ENCODE measurements at places on chromosomes 11 and 22.

DNA sequence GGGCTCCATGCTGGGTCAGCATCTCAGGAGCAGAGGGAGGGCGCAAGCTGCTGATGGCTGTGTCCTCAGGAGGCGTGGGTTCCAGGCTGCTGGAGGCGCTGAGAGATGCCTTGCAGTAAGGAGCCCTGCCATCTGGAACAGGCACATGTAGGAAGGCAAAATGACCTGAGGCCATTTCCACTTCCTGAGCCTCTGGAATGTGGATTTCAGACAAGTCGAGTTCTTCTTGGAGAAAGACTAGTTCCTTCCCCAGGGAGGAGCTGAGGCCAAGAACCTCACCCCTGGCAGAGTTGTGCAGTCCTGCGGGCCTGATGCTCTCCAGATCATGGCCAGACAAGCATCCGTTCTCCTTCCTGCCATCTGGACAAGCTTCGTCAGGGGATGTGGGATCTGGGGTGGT is 19.3 kb downstream of the HPS4 start:
- DNase-seq: no peak

GRCh38 chr22:24156913-24157821 is 24.1 kb upstream of the SUSD2 start:
- peak; percentile 75 for DNase-seq

DNA sequence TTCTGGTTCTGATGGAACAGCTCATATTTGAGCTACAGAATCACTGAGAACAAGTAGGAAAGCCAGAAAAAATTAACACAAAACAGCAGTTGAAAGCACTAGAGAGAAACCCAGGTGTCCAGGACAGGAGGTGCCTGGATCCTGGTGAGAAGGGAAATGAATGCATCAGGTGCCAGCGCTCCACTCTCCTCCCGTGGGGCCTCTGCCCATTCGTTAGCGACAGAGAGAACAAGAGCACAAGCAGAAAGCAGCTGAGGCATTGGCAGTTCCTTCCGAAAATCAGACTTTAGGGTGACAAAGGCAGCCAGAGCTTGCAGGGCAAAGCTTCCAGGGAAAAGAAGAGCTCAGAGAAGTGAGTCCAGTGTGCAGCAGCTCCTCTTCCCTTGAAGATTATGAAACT is 20.0 kb upstream of the KRTAP5-7 start:
- no peak for DNase-seq

DNA sequence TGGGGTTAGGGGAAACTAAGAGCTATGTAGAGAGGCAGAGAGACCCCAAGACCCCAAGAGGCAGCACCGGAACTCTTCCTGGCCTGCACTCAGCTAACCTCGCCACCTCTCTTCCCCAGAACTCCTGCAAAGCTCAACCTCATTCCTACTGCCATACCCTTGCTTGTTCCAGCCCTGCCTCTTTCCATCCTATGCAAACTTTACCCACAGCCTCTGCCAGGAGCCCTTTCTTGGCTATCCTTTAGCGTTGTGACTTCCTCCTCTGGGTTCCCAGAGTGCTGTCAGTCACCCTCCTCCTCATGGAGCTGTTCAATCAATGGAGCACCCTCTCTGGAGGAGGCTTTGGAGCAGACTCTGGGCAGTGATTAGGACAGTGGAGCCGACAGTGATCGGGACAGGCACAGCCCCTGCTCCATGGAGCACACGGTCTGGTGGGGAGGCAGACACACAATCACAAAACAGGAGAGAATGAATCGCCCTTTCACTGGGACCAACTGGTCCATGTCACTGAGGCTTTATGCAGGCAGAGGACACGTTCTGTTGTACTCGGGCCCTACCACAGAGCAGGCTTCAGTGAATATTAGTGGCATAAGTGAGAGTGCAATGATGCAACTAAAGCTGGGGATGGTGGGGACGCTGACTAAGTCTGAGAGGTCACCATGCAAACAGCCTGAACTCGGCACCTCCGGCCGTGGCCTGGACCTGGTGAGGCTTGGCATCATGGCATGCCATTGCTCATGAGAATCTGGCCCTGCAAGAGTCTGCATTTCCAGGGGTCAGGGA is 24.6 kb upstream of the P2RY2 start:
- no peak for DNase-seq

GRCh38 chr22:48367731-48368130 is 1459.9 kb downstream of the BRD1 start:
- DNase-seq: no peak

DNA sequence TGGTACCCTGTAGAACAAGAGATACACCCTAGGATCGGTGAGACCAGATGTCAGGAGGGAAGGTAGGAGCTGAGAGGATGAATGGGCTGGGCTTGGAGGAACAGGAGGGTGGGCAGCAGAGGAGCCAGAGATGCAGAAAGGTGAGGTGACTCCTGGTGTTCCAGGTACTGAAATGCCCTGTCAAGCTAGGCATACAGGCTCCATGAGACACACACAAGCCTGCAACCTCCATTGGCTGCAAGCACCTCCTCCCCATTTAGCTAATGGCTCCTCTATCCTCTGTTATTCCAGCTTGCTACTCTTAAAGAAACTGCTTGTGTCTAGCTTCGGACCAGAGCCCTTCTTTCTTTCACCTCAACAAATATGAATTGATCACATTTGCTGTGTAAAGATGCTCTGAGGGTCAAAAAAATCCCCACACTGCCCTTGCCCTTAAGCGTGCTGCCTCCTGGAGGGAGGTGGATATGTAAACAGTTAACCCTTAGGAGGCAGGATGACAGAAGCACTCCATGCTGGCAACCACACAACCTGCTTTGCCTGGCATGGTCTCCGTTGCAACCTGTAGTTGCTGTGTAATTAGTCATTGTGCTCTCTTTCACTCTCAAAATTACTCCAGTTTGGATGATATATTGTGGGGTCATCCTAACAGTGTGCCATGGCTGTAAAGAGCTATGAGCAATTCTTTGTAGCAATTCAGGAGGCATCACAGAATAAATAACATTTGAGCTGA is 156.0 kb downstream of the PKNOX2 start:
- DNase-seq: no peak

DNA sequence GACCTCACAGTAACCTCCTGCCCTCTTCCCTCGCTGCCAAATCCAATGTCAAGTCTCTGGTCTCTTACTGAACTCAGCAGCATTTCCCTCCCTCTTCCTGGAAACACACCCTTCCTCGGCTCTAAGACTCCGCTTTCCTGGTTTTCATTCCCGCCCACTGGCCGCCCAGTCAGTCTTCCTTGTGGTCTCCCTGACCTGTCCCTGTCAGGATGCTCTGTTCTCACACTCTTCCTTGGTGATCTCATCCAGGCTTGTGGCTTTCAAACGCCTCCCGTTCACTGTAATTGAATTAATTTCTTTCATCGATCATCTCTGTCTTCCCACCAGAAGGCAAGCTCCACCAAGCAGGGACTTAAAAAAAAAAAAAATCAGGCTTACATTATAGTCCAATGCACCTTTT is 33.5 kb downstream of the MYO18B start:
- DNase-seq: no peak

- no peak for DNase-seq
Measured at GRCh38 chr11:126079621-126080124, 17.0 kb upstream of the CDON start.

- DNase-seq: no peak
Measured at GRCh38 chr11:82858556-82859091, 41.6 kb downstream of the PRCP start.

GRCh38 chr11:119369132-119369925 is 12.2 kb downstream of the USP2 start:
- no peak for DNase-seq

DNA sequence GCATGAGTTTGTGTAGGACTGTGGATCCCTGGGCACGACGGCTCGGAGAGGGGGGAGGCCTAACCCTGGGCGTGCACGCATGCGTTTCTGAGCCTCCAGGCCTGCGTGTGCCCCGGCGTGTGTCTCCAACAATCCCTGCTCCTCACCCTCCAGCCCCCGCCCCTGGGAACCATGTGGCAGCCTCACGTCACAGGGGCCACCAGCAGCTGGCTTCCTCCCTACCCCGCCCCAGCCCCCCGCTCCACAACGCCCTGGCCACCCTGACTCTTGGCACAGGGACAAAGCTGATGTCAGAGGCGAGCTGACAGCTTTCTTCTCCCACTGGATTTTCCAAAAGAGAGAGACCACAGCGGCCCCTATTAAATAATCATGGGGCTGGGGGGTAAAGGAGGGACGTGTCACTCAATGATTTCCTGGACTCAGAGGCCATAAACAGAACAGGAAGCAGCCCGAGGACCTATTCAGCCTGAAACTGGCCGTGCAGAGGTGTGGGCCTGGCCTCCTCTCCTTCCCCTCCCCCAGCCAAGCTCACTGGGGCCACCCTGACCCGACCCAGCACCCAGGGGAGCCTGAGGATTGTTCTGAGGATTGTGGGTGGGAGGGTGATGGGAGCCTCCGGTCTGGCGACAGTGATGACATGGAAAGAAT is 6.8 kb upstream of the LIF start:
- DNase-seq: no peak

GRCh38 chr22:45919504-45920286 is 57.3 kb downstream of the WNT7B start:
- DNase-seq: no peak

GRCh38 chr11:103279821-103280220 is 170.6 kb downstream of the DYNC2H1 start:
- DNase-seq: no peak

- no peak for DNase-seq
Measured at GRCh38 chr22:31079095-31079642, 1.9 kb upstream of the SMTN start.

- no peak for DNase-seq
Measured at GRCh38 chr11:89535221-89535620, 44.0 kb upstream of the NOX4 start.

DNA sequence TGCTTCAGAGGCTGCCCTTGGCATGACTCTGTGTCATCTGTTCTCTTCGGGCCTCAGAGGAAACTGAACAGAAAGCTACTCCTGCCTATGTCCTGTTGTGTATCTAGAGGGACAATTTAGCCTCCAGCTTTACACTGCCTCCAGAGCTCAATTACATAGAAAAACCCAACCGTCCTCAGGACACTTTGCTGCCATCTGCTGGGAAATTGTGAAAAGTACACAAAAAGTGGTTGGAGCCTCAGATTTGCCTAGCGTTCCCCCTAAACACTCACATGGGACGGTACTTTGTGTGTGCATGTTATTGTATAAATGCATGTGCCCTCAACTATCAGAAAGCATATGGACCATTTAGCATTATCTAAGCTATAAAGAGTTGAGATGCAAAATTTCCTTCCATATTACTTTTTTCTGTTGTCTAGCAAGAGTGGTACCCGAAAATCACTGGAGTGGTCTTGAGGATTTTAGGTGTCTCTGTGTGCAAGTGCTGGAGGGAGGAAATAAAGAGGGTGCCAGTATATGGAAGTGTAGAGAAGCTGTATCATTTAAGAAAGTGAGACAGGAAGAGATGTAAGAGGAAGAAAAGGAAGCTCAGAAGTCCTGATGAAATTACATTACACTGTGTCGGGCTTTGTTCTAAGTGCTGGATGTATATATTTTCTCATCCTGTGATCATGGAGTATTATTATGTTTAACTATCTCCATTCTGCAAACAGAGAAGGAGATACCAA is 8.7 kb upstream of the MS4A4E start:
- DNase-seq: no peak

GRCh38 chr11:107744736-107745135 is 32.9 kb upstream of the SLN start:
- DNase-seq: no peak

DNA sequence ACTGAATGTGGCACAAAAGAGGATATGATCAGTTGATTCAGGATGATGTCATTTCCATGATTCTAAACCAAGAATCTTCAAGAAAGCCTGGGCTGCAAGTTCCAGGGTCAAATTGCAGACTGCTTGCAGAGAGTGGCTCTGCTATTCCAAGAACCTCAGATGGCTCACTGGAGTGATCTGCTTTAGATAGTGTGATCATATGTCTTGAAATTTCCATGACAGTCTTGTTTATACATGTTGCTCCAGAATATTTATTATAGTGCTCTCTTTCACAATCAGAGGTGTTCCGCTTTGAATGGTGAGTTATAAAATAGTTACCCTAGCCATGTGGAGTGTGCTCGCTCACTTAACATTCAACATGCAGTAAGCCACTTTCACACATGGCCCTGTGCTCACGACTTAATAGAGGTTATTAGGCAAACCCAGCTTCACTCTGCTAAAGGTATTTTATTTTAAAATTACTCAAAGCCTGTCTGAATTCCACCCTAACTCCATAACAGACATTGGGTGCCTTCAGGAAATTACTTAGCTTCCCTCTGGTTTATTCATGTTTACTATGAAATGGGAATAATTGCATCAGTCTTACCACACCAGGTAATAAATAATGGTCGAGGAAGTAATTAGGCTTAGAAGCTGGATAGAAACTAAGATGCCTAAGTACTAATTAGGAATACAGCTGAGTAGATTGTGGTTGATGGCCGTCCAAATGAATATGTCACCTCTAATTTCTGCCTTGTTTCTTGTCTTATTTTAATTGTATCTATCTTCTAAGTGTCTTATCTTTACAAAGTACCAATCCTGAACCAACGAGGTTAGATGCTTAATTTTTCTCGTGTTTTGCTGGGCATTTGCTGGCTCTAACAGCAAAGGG is 187.9 kb downstream of the ETS1 start:
- DNase-seq: no peak

DNA sequence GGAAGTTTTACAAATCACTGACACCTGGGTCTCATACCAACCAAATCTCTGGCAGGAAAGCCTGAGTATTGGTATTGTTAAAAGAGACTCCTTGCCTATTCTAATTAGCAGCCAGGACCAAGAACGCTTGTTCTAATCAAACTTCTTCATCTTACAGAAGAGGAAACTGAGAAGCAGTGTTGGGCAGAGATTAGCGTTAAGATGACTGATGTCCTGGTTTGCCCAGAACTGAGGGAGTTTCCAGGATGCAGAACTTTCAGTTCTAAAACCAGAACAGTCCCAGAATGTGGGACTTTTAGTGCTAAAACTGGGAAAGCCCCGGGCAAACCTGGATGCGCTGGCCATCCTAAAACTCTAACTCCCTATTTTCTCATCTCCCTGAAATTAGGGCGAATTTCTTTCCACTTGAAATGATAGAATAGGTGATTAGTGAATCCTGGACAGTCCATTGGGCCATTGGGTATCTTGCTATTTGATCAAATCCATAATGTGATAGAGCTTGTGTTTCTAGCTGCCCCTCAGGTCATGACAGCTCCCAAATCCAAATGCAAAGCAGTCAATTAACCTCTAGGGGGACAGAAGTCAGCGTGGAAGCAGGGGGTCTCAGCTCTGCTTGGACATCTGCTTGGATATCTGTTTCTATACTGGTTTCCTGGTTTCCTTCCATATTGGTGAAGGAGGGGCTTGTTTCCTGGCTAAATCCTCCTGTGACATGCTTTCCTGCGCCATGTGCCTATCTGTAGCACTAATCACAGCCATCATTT is 16.0 kb upstream of the TMPRSS13 start:
- DNase-seq: no peak

DNA sequence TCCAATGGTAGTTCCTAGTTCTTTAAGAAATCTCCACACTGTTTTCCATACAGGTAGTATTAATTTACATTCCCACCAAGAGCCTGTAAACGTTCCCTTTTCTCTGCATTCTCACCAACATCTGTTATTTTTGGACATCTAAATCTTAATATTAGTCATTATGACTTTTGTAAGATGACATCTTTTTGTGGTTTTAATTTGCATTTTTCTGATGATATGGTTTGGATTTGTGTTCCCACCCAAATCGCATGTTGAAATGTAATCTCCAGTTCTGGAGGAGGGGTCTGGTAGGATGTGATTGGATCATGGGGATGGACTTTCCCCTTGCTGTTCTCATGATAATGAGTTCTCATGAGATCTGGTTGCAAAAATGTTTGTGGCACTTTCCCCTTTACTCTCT is 89.0 kb downstream of the MUC15 start:
- no peak for DNase-seq
